Astrocyte (in vitro differentiated cells and primary cell): ENCODE measurements at places on chromosomes 1 and 21. TPM values are rescaled to one million over a fixed set of nuclear protein-coding genes. Genes with fewer than 3 reads are reported as not detected.

- no peak for DNase-seq
Measured at GRCh38 chr1:26789931-26790330, 2.2 kb downstream of the PIGV start.

GRCh38 chr1:6507037-6507428 is 15.6 kb upstream of the PLEKHG5 start:
- no peak for DNase-seq

DNA sequence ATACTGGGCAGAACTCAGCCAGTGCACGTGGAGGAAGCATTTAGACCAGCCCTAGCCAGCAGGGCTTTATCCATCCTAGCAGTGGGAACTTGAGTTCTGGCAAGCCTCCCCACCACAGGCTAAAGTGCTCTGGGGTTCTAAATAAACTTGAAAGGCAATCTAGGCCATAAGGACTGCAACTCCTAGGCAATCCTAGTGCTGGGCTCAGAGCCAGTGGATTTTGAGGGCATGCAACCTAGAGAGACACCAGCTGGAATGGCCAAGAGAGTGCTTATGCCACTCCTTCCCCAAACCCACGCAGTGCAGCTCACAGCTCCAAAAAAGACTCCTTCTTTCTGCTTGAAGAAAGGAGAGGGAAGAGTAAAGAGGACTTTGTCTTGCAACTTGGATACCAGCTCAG is 70.5 kb upstream of the APOBEC4 start:
- DNase-seq = no peak

DNA sequence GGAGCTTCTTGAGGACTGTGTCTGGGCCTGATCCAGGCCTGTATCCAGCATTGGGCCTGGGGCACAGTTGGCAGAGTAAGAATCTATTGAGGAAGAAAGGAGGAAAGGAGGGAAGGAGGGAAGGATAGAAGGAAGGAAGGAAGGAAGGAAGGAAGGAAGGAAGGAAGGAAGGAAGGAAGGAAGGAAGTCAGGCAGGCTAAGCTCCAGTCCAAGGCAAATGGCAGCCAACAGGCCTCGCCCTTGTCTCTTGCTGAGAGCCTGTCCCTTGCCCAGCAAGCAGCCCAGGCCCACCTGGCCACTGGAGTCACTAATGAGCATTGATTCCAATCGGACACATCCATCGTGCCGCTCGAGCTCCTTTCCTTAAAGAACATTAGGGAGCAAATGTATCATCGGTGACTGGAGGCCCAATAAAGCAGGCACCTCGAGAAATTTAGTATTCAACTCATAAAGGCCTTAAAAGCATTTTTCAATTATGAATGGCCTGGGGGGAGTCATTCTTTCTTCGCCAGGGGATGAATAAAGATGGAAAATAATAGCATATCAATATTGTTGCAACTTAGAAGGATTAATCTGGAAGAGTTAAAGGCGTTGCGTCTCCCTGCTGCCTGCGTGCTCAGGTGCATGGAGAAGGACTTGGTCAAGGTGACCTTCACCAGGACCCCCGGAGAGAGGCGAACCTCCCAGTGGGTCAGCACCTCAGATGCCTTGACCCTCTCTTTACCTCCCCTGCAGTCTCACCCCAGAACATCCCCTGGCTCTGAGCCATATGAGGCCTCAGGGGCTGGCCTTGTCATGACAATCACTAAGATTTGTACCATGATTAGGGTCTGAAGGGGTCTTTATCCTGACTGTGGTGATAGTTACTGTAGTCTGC is 144.5 kb upstream of the RUNX3 start:
- no peak for DNase-seq

GRCh38 chr1:193211539-193211938 is 25.1 kb upstream of the B3GALT2 start:
- DNase-seq = peak; percentile 91

DNA sequence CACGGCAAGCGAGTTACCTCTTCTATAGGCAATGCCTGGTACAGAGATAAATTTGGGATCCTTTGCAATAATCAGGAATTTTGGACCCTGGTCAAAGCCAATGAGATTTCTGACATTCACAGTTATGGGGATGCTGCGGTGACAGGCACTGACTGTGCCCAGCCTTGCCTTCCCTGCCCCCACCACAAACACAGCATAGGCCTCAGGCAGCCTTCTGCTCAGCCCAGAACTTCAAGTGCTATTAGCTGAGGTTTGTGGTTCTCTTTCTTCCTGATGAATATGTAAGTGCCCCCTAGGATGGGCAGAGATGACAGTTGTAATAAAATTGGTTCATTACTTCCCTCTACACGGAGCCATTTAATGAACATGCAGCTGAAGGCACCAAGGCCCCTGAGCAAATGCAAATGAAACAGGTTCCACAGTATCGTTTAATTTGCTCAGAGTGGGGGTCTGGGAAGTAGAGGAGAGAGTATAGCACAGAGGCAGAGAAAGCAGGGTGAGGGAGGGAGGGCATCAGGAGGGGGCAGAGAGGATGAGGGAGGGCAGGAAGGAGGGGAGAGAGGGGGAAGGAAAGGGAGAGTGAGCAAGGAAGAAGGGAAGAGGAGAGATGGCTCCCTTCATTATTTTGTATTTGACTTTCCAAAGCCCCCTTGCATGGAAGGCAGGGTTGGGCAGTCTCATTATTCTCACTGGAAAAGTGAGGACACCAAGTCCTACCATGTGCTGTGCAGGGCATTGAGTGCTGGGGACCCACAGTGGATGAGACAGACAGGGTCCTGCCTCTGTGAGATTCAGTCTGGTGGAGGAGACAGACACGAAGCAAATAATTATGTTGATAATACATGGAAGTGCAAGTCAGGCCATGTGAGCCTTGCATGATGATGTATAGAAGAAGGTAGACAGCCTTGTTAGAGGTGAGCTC is 513.0 kb downstream of the PTPRU start:
- DNase-seq = no peak

PTPN7 gene
- total RNA-seq = 0.58 and 0.75 TPM in 2 replicates
